ENCODE measurements at places on chromosomes 13 and 19.

DNA sequence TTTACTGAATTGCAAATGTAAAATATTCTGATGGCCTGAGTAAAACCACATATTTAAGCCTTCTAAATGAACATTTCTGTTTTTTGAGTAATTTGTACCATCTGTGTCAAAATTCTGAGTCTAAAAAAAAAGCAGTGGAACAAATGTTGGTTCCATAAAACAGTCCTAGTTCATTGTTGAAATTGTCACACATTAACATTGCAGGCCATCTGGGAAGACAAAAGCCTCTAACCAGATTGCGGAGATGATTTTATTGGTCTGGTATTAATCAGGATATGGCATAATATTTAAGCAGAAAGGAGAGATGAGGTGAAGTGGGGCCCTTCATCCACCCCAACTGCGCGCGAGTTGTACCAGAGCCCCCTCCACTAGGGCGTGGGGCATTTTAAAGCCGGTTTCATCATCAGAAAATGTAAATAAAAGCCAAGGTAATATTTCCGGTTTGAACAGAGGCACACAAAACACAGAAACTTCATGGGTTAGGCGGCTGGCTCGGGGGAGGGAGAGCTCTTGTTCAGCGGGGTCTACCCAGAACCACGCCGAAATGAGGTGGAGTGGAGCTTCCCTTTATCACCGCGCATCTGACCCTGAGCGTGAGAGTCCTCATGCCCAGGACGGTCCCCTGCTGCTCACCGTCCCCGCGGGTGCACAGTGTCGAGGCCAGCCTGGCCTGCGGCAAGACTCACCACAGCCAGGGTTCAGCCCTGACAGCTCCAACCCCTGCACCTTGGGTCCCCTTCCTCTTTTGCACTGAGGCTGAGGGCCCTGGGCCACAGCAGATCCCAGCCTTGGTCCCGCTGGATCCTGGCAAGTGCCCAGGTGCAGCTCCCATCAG, 169.2 kb downstream of the URI1 start:
- DNase-seq, result no peak

DNA sequence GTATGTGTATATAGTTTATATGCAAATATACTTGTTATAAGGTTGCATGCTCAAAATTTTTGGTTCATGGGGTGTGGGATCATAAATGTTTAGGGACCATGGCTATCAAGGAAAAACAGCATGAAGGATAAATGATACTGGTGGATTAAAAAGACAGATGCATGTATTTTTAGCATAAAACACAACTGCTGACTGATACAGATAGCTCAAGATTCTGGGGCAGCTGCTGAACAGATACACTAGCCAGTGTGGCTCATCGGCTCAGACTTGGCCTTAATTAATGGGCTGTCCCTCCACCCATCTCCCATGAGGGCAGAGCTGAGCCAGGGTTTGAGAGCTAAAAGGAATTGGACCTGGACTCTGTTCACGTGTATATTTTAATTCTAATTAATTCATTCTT, 11.4 kb downstream of the ALOX5AP start:
- DNase-seq, result peak; percentile 61

- peak; percentile 85 for DNase-seq
Observed at GRCh38 chr19:33125929-33126388, 6.0 kb upstream of the WDR88 start.

DNA sequence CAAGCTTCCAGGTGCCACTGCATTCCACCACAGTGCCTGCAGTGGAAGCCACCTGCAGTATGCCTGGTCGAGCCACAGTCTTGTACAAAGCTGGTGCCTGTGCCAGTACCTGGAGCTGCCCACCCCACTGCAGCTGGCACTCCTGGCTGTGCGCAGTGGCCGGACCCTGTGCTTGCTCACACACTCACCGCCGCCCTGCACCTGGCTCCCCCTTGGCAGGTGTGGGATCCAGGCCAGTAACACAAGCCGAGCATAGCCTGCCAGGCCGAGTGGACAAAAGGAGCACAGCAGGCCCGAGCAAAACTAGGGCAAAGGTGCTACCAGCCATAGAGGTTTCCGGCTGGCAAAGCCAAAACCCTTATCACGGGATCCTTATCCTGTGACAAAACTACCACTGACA, 18.5 kb downstream of the UGGT2 start:
- DNase-seq, result no peak

DNA sequence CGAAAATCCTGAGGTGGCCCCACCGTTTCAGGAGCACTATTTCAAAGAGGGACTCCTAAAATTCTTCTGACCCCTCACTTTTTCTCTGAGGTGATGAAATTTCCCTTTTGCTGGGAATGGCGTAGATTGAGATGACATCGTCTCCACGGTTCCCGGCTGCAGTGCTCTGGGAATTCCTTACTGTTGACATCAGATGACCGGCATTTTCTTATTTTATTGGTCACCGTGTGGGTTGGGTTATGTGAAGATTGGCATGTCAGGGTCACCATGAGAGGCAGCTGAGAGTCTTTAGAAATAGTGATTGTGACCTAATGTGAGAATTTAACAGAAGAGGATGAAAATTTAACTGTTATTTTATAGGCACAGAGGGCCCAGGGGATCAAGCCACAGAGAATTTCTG, 356.7 kb downstream of the FGF9 start:
- no peak for DNase-seq

DNA sequence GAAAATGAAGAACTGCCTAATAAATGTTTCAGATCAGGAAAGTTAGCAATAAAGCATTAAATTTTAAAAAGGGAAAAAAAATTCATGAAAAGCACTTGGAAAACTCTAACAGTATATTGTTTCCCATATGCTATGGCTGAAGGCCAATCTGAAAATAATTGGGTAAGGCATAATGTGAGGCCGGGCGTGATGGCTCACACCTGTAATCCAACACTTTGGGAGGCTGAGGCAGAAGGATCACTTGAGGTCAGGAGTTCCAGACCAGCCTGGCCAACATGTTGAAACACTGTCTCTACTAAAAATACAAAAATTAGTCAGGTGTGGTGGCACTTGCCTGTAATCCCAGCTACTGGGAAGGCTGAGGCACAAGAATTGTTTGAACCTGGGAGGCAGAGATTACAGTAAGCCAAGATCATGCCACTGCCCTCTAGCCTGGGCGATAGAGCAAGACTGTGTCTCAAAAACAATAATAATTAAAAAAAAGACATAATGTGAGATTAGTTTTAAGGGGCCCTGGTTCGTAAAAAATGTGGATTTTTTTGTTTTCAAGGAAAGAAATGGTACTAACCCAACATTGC, 15.2 kb downstream of the INTS6 start:
- DNase-seq, result no peak

GRCh38 chr13:45830121-45830520, 21.4 kb downstream of the SIAH3 start:
- no peak for DNase-seq

DNA sequence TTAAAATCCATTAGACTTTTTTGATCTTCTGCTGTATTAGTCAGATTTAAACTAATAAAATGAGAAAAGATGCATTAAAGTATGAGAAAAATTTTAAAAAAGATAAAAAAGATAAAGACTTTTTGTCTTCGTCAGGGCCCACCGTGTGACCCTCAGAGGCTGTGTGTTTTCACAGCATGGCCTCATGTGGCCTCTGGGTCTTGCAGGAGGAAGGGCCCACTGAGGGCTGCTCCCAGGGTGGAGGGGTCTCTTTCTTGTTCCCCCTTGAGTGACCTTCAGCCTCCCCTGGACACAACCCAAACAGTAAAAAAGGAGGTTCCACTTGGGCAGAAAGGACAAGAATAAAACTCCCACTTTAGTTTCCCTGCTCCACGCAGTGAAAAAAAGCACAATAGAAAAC, 57.1 kb upstream of the RANBP3 start:
- DNase-seq, result no peak

- peak; percentile 59 for DNase-seq
Observed at GRCh38 chr19:31054430-31054829, 294.8 kb downstream of the TSHZ3 start.

Data from hematopoietic multipotent progenitor cell treated with erythropoietin and hydrocortisone succinate and interleukin-3 and kit ligand, for 4 days (in vitro differentiated cells).